ENCODE measurements at places on chromosomes 12 and 14.

GRCh38 chr14:105126126-105126980, 42.2 kb downstream of the JAG2 start:
- DNase-seq = no peak

DNA sequence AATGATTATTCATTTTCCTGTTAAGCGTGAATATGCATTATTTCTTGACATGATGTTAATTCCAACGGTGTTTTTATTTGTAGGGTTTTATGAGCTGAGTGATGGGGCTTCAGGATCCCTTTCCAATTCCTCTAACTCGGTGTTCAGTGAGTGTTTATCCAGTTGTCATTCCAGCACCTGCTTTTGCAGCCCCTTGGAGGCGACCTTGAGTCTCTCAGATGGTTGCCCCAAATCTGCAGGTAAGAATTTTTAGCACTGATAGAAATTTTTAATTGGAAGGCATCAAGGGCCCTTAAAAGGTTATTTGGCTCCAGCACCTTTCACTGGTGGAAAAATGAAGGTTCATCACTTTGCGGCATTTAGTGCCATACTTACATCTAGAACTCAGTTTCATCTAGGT, 3.7 kb downstream of the DACT1 start:
- no peak for DNase-seq

- no peak for DNase-seq
Observed at GRCh38 chr12:64612843-64613242, 2.5 kb downstream of the RASSF3 start.

- DNase-seq = no peak
Observed at GRCh38 chr12:79884401-79885006, 50.4 kb downstream of the PPP1R12A start.

- no peak for DNase-seq
Observed at GRCh38 chr14:88895116-88895515, 70.7 kb downstream of the TTC8 start.

All from BE2C (cell line).